Umbilical cord (tissue), 2 donors: ENCODE measurements at places on chromosomes 3 and 15.

DNA sequence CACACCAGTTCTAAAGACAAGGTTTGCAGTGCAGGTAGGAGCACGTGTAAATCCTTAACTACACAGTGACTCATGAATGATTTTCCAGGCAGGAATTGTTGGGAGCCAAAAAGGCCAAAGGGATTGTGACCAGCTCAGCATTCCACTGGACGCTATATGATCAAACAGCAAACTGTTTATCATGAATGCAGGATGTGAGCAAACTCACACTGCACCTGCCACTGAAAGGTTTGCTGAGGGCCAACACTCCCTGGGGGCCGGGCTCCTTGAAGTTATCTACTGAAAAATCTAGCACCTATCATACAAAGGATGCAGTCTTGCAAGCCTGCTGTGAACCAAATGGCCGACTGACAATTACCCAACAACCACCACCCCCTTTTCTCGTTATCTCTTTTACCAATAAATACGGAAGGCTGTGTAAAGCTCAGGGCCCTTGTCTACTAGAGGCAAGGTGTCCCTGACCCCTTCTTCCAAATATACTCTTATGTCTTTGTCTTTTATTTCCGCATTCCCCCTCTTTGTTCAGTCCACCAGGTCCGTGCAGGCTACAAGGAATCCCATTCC lies 11.5 kb upstream of the DNASE1L3 start:
- DNase-seq, result no peak

GRCh38 chr3:43873723-43874122 lies 183.0 kb downstream of the ABHD5 start:
- no peak for DNase-seq

- DNase-seq, result peak; percentile 4
Measured at GRCh38 chr3:150912501-150912900, 7.3 kb upstream of the MINDY4B start.

- no peak for DNase-seq
Measured at GRCh38 chr3:134368751-134369105, 5.5 kb downstream of the AMOTL2 start.

GRCh38 chr3:149042789-149043386 lies 43.4 kb downstream of the HLTF start:
- no peak for DNase-seq

GRCh38 chr3:81658322-81658997 lies 103.0 kb downstream of the GBE1 start:
- DNase-seq, result no peak

- DNase-seq, result peak; percentile 3
Measured at GRCh38 chr15:101801048-101801447, 2.3 kb upstream of the OR4F6 start.

GRCh38 chr15:81296186-81296585 lies 27.8 kb downstream of the STARD5 start:
- no peak for DNase-seq

DNA sequence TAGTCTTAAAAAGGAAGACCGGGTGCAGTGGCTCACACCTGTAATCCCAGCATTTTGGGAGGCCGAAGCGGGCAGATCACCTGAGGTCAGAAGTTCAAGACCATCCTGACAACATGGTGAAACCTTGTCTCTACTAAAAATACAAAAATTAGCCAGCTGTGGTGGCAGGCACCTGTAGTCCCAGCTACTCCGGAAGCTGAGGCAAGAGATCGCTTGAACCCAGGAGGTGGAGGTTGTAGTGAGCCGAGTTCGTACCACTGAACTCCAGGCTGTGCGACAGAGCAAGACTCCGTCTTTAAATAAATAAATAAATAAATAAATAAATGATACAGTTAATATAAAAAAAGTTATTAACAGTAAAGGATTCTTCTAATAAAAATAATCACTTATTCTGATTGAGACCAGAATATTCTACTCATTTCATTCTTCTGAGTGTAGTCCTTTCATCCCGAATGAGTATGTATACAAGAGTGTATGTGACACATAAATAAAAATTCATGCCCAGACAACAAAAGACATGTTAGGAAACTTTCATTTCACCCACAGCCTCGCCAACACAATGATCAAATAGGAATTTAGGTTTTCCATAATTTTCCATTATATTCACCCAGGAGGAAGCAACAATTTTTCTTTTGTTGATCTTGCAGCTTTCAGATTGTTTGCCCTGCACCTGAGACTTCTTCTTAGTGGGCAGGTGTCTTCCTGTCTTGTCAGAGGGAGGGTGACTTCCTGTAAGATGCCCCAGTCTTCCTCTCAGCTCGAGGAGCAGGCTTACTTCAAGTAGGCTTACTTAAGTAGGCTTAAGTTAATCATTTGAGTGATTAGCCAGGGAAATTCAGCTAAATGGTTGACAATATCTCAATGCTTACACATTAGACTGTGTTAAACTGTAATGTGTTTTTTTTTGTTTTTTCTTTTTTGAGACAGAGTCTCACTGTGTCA lies 7.8 kb upstream of the NUP210 start:
- DNase-seq, result no peak

GRCh38 chr15:98003996-98004395 lies 43.5 kb downstream of the ARRDC4 start:
- no peak for DNase-seq

DNA sequence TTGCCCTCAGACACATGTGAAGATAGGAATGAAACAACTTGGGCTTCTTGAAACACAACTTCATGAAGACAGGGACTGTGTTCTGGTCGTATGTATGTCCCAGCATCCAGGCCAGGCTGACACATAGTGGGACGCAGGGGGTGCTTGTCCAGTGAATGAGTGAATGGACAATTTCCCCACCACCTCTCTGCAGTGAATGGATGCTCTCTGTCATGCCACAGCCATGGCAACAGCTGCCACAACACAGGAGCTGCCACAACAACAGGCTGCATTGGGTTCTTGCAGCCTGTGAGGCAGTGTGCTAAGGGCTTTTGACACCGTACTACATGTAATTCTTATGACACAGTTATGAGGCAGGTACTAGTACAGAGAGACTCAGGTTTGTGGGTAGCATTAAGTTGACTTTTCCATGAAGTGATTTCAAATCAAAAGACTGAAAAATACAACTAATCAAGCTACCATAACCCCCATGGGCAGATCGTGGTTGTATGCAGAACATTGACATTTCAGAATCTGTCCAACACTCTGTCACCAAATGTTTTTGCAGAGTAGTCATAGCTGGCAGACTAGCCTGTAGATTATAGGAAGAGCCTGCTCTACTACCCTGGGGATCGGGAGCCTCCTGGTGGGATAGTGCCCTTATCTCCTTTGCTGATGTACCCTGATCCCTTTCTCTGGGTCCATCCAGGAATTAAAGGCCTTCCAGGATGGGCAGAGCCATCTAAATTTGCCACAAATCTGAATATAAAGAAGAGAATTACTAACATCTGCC lies 40.8 kb downstream of the CLSTN2 start:
- peak; percentile 55 for DNase-seq

DNA sequence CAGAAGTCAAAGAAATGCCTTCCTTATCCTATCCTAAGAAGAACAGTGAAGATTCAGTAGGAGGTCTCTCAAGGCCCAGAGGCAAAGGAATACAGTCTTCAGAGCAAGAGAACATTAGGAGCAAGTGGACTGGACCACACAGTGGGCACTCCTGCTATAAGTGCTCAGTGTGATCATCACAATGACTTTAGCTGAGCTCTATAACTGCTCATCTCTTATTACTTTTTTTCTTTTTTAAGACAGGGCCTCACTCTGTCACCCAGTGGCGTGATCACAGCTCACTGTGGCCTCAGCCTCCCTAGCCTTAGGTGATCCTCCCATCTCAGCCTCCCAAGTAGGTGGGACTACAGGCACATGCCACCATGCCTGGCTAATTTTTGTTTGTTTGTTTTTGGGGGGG lies 48.1 kb downstream of the COL8A1 start:
- DNase-seq, result no peak

DNA sequence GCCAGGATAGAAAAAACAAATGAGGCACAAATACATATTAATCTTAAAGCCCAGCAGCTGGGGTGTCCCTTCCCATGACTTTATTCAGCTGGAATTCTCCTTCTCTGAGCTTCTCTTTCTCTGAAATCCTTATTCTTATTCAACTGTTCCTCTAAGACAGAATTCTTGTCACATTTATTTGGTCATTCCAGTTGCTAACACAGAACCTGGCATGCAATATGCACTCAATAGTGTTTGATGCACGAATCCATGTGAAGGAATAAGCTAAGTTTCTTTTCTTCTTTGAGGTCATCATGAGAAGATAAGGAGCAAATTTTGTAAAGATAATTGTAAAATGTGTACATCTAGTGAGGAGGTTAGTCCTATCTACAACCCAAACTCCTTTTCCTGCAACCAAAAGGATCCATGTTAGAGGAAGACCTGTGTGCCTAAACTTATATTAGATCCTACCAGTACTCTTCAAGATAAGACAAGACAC lies 154.2 kb upstream of the KCNMB2 start:
- peak; percentile 19 for DNase-seq

DNA sequence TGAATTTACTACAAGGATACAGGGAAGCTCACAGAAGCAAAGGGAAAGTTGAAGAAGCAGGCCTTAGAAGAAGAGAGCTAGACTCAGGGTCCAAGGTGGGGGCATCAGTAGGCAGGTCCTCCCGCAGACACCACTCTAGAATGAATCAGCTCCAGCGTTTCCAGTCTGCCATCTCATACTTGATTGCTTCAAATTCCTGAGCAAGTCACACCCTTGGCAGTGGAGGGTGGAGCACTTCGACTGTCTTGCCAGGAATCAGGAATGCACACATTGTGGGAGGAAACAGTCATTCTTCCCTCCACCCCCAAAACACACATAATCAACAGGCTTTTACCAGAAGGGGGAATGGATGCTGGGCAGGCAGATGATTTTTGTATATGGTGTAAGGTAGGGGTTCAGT lies 78.5 kb downstream of the CHCHD6 start:
- DNase-seq, result peak; percentile 69

DNA sequence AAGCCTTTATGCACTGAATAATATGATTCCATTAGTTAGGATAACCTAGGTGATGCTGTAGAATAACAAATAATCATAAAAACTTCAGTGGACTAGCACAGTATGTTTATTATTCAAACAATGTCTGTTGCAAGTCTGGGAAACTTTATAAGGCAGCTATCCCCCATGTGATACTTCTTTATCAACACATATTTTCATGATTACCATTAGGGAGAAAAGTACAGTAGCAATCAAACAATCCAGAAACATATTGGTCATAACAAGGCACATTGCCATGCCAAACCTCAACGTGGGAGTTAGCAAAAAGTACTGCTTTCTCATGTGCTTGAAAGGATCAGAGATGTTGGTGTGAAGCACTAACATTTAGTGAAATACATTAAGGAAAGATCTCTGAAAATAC lies 35.5 kb downstream of the EOMES start:
- DNase-seq, result no peak

- DNase-seq, result peak; percentile 50
Measured at GRCh38 chr3:71710906-71711494, 14.2 kb downstream of the EIF4E3 start.

DNA sequence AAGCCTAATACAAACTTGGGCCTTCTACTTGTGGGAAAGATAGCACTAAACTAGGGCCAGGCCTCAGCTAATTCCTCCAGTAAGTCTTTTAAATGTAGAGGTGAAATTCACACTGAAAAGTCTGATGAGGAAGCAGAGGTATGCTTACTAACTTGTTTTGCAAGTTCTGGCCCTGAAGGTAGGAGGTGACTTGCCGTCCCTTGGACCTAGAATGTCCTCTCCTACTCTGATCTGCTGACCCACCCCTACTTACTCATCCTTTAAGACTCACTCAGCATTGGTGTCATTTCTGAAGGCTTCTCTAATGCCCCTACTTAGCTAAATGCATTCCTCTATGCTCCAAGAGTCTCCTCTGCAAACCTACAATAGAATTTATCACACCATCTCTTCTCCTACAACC lies 19.4 kb downstream of the RIOX2 start:
- DNase-seq, result no peak

DNA sequence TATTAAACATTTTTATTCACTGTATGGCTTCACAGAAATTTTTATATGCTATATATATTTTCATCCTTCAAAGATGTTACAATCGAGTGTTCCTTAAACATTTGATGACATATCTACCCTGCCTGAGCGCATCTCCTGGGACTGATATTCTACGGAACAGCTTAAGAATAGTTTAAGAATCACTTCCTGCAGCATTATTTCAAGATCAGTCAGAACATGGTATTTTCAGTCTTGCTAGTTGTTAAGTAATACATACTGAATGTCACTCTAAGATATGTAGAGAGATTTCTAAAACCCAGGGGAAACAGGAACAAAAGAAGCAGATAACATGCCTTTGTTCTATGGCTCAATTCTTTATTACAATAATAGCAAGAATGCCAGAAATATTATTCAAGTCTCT lies 8.7 kb downstream of the COL8A1 start:
- DNase-seq, result no peak

DNA sequence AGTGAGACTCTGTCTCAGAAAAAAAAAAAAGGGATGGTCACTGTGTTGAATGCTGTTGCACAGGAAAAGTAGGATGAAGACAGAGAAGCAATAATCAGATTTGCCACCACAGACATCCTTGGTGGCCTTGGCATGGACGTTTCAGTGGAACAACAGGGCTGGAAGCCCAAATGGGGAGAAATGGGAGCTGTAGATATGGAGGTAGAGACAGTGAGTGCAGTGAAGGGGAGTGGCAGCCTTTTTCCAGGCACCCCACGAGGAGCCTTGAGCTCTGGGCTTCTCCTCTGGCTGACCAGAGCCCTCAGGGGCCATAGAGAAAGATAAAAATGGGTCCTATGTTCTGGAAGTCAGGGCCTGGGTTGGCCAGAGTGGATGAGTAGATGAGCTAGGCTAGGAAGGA lies 12.3 kb upstream of the DOCK3 start:
- DNase-seq, result no peak

DNA sequence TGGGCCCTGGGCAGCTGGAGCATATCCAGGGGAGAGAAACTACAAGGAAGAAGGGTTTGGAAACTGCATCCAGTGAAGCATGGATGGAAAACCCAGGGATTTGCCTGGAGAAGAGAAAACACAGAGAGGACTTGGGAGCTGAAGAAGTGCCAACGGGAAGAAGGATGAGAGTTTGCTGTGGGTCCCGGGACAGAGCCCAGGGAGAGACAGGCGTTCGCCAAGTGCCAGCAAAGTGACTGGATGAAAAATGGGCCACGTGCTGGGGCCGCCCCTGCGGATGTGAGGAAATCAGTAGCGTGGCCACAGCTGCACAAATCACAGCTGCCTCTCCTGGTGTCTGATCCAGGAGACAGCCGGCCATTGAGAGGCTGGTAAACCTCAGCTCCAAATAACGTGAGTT lies 70.4 kb downstream of the HES1 start:
- peak; percentile 56 for DNase-seq
